Esophagus squamous epithelium (tissue), 5 donors: ENCODE measurements at places on chromosomes 11 and 22.

- no peak overlapping the region for H3K27ac ChIP-seq
- H3K4me3 ChIP-seq: no peak overlapping the region
- H3K27me3 ChIP-seq: no peaks in the 10 kb centered on the region
- H3K4me1 ChIP-seq: peaks cover 46% of the 10 kb centered on the region
Observed at GRCh38 chr22:25362215-25362882, 142.9 kb downstream of the CRYBB2 start.

GRCh38 chr11:30281476-30282288 is 41.2 kb upstream of the ARL14EP start:
- no peaks in the 10 kb centered on the region for H3K27me3 ChIP-seq
- H3K27ac ChIP-seq: no peak overlapping the region
- H3K4me3 ChIP-seq: no peak overlapping the region
- H3K36me3 ChIP-seq: no peaks in the 10 kb centered on the region

DNA sequence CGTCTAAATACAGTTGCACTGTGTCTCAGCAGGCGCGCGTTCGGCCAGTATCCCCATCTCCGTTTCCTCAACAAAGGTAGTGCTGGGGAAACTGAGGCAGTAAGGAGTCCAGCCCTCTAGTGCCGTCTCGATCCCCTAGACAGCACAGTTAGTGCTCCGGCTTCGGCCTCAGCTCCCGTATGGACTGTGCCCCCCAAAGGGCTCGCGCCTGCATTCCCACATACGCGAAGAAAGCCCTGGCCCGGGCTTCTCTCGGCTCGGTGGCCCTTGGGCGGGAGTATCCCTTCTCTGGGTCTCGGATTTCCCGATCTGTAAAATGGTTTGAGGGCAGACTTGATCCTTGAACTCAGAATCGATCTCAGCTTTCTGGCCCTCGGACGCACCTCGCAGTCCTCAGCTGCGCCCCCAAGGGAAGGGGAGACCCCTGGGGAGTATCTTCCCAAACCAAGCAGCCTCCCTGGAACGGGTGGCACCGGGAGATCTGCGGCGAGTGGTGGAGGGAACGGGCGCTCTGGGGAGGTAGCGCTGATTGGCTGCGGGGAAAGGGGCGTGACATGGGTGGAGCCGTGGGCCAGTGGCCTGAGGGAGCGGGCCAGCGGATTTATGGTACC is 759 bp upstream of the PEX16 start:
- H3K36me3 ChIP-seq: peaks cover 18% of the 10 kb centered on the region
- H3K27ac ChIP-seq: peak overlapping the region; percentile 91
- H3K27me3 ChIP-seq: peaks cover 21% of the 10 kb centered on the region
- peaks cover 38% of the 10 kb centered on the region for H3K4me1 ChIP-seq
- DNase-seq: no peak
- H3K4me3 ChIP-seq: peak overlapping the region; percentile 84

DNA sequence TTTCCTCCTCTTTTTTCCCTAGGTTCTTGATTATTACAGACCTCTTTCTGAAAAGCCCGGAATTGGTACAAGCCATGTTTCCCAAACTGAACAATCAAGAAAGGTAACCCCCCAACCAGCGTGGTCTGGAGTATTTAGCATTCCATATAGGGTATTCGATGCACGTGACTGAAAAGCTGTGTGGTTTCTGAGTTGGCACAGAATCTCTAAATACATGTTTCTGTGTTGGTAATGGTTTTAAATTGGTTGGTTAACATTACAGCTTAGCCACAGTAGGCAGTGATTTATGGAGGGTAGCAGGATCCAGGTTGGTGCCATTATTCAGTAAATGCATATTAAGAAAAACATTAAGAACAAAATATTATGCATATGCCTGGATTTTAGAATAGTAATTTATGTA is 46.8 kb downstream of the ATXN10 start:
- H3K4me1 ChIP-seq: peaks cover 4% of the 10 kb centered on the region
- no peak overlapping the region for H3K4me3 ChIP-seq
- H3K36me3 ChIP-seq: no peaks in the 10 kb centered on the region
- no peak for DNase-seq
- no peaks in the 10 kb centered on the region for H3K27me3 ChIP-seq

DNA sequence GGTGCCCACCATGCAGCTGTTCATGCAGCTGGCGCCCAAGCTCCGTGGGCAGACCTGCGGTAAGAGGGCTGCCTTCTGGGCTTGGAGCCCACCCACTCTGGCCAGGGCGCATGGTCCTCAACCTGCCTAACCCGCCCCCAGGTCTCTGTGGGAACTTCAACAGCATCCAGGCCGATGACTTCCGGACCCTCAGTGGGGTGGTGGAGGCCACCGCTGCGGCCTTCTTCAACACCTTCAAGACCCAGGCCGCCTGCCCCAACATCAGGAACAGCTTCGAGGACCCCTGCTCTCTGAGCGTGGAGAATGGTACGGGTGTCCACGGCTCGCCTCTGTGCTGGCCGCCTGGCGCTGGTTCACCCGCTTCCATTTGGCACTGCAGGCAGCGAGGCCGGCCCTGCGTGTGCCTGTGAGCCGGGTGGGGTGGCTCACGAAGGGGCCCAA is 11.0 kb downstream of the MUC5AC start:
- DNase-seq: no peak
- H3K36me3 ChIP-seq: no peaks in the 10 kb centered on the region
- no peak overlapping the region for H3K27ac ChIP-seq
- H3K27me3 ChIP-seq: no peaks in the 10 kb centered on the region

- no peaks in the 10 kb centered on the region for H3K36me3 ChIP-seq
- no peak overlapping the region for H3K4me3 ChIP-seq
- H3K27me3 ChIP-seq: no peaks in the 10 kb centered on the region
- H3K27ac ChIP-seq: no peak overlapping the region
- peaks cover 19% of the 10 kb centered on the region for H3K4me1 ChIP-seq
- DNase-seq: no peak
Observed at GRCh38 chr11:72840780-72841179, 26.6 kb downstream of the ATG16L2 start.

DNA sequence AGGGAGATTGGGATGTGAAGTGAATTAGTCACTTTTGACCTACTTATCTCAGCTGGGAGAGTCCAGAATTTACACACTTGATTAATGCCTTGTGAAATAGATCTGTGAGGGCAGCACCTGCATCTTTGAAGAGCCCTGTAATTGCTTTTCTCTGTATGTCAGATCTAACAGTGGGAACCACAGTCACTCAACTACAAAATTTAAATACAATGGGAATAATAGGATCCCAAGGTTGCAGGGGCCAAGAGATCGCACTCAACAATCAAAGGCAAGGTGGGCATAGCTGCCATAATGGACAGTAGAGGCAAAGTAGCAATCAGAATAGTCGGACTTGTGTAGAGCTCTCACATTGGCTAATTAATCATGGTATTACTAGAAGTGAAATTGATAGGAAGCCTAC is 45.5 kb upstream of the NARS2 start:
- no peak for DNase-seq
- no peaks in the 10 kb centered on the region for H3K27me3 ChIP-seq
- H3K4me1 ChIP-seq: no peaks in the 10 kb centered on the region
- no peak overlapping the region for H3K4me3 ChIP-seq
